ELR (cell line): ENCODE measurements at places on chromosomes 7 and 10.

- DNase-seq: no peak
These were observed 96.1 kb downstream of the TNS3 start for GRCh38 chr7:47485640-47486435.

- no peak for DNase-seq
These were observed 78.7 kb downstream of the ELFN1 start for GRCh38 chr7:1748839-1749173.

GRCh38 chr10:29007748-29008610 is 280.9 kb upstream of the LYZL1 start:
- DNase-seq: no peak

DNA sequence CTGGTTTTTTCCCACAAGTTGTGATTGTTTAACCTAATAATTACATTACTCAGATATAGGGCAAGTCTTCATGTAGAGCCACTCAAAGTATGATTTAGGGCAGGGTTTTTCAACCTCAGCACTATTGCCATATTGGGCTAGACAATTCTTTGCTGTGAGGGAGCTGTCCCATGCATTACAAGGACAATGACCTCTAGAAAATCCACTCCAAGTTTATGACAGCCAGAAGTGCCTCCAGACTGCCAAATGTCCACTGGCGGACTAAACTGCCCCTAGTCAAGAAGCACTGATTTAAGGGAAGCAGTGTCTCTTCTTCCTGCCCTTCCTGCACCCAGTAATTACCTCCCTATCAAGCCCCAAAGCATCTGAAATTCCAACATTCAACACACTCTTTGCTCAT is 54.4 kb downstream of the ZNF800 start:
- DNase-seq: no peak

GRCh38 chr7:20030915-20031362 is 186.2 kb downstream of the MACC1 start:
- DNase-seq: peak; percentile 63

- peak; percentile 36 for DNase-seq
These were observed 35.2 kb downstream of the ST7 start for GRCh38 chr7:116988363-116988989.

DNA sequence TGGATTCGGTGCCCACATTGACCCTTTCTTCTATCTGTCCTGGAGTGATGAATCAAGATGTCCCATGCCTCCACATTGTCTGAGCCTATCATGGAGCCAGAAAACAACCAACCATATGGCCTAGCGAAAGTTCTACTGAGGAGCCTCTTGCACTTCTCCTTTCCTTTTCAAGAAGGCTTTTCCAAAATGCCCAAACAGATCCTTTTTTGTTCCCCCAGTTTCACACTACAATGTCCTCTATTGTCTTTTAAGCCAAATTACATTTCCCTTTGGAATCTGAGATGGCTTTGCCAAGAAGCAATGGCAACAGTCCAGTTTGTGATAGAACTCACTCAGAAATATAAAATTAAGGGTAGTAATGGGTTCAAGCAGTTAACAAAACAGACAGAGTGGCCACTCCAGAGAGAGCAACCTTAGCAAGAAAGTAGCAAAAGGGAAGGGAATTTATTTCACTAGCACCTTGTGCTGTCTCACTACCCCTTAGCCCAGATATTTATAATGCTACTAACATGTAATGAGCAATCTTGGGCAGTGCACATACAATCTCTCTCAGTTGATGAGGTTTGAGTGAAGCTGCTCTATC is 194.6 kb upstream of the PDE1C start:
- no peak for DNase-seq

- DNase-seq: no peak
These were observed 117.6 kb downstream of the SEM1 start for GRCh38 chr7:96591900-96592676.

GRCh38 chr7:89607792-89608191 is 546.5 kb upstream of the STEAP1 start:
- no peak for DNase-seq

GRCh38 chr10:13078912-13079775 is 20.8 kb upstream of the OPTN start:
- no peak for DNase-seq

- no peak for DNase-seq
These were observed 4.5 kb downstream of the STAM start for GRCh38 chr10:17648243-17649035.

GRCh38 chr10:23015021-23015707 is 80.2 kb upstream of the MSRB2 start:
- no peak for DNase-seq

- no peak for DNase-seq
These were observed 59.9 kb downstream of the ALOX5 start for GRCh38 chr10:45433716-45434469.

- peak; percentile 36 for DNase-seq
These were observed 34.6 kb downstream of the MGAM start for GRCh38 chr7:142030294-142030693.

GRCh38 chr10:88041243-88042159 is 178.1 kb downstream of the PTEN start:
- DNase-seq: no peak

GRCh38 chr7:37476428-37476827 is 27.8 kb upstream of the ELMO1 start:
- DNase-seq: no peak

DNA sequence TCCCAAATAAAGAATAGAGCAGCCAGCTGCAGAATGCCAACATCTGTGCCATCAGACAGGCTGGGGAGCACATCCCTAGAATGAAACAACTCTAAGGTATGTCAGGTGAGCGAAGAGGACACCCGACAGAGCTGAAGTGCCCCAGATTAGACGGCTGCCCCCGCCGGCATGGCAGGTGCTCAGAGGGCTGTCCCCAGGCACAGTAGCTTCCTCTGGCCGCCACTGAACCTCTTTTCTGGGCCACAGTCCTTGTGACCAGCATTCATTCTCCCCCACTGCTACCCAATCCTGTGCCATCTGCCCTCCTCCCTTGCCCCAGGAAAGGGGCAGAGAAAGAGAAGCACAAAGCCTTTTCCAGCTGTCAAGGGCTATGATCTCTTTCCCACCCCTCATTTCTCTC is 41.7 kb downstream of the RGS10 start:
- DNase-seq: no peak

GRCh38 chr10:90286941-90287340 is 570.9 kb downstream of the HTR7 start:
- DNase-seq: no peak

GRCh38 chr7:14875941-14876587 is 26.5 kb downstream of the DGKB start:
- no peak for DNase-seq

DNA sequence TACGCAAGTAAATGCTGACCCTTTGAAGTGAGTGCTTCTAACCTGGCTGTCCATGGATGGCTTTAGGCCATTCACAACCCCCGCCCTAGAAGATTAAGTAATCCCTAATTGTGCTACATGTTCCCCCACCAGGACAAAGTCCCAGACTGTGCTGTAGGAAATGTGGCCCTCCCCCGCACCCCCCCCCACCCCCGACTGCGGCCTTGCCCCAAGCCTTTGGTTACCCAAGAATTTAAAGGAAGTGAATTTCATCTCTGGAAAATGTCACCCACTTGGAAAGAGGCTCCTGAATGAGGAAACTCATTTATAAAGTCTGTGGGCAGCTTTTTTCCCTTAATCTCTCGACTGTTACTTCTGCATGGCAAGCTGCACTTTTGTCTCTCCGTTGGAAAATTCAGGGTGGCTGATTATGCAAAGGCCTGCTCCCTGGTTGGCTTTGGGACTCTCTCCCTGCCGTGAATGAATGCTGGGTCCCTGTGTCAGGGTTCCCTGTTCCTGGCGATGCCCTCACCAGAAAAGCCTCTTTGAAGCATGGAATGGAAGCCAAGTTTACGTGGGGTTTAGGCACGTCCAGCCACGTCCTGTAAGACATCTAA is 31.4 kb upstream of the AQP1 start:
- no peak for DNase-seq

DNA sequence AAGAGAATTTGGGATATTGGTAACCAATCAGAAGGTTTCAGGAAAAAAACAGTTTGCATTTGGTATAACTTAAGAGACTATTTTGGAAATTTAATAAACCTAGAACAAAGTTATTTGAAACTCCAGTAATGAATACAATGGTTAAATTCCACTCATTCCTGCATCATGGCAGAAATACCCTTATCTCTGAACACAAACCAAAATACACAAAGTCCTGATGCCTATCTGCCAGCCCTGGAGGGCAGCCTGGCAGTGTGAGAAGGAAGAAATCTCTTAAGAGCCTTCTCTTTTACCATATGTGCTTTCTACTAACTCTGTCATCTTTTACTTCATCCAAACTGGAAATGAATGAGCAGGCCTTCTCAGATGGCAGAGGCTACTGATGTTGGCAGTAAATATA is 147.1 kb upstream of the LYZL1 start:
- peak; percentile 40 for DNase-seq

- DNase-seq: peak; percentile 55
These were observed 35.0 kb downstream of the EVX1 start for GRCh38 chr7:27277628-27278027.

DNA sequence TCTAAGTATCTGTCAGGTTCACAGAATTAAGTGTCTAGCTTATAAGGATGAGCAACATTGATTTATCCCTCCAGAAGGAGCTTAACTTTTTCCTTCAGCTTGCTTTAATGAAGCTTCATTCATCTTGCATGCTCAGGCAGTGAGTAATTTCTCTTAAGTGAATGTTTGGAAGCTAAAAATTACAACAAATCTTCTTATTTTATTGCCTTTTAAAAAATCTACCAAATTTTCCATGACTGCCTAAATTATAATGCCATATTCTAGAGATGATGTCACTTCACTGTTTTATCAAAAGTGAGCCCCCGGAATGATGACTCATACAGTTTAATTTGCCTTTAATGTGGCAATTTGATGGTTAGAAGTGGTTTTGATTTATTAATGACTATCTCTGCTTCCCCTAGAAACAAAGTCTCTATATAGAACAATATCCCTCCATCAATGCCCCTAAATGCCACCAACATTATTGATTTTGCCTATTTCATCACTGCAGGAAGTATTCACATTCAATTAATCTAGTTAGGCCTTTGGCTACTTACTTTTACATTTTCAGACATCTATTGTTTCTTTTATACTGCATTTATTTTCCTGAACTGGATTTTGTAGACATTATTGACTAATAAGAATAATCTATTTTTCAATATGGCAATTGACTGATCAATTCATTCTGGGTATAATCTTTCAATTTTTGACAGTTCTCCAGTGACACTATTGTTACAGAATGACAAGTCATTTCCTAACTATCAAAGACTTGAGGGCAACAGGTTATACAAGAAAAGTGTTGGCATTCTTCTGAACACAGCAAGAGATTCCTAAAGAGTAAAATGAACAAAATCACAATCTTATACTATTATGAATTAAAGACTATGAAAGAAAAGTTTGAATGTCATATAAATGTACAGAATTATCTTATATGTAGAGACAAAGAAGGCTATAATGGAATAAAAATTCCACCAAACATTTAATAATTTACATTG is 139.3 kb upstream of the ODAD2 start:
- peak; percentile 79 for DNase-seq

DNA sequence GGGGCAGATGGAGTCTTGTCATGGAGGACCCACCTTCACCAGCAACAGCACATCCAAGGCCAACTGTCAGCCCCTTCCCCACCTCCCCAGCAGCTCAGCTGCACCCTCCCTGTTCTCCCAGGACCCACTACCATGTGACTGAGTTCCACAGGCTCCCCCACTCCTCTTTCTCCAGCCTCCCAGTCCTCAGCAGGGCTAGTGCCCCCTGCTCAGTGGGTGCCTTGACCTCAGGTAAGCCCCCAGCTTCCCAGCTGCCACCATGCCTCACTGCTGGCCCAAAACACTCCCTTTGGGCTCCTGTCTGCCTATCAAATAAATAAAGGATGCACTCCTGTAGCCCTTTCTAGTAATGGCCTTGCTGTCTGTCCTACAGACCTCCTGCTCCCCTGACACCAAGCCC is 174.4 kb downstream of the SLIT1 start:
- DNase-seq: no peak

- DNase-seq: no peak
These were observed 302.7 kb downstream of the HDAC9 start for GRCh38 chr7:18798088-18798906.

DNA sequence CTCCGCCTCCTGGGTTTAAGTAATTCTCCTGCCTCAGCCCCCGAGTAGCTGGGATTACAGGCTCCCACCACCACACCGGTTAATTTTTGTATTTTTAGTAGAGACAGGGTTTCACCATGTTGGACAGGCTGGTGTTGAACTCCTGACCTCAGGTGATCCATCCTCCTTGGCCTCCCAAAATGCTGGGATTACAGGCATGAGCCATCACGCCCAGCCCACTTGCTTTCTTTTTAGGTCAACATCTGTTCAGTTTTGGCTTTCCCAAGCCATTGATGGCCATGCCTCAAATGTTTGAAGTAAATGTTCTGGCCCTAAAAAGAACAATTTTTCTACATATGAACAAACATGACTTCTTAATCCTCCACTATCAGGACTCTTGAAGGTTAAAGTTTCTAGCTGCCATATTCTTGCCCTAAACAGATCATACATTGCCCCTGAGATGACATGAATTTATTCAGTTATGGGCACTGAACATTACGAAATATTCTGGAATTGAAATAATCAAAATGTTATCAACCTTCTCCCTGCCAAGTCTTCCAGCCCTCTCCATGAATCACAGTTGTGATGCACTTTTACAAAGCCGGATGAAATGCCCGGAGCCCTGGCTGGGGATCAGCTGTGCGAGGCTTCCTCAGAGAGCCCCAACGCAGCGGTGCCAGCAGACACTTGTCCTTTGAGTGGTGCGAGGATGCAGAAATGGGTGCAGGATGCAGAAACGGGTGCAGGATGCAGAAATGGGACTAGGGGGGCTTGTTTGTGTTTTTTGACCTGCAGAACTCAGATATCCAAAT is 2.9 kb downstream of the MRLN start:
- no peak for DNase-seq

DNA sequence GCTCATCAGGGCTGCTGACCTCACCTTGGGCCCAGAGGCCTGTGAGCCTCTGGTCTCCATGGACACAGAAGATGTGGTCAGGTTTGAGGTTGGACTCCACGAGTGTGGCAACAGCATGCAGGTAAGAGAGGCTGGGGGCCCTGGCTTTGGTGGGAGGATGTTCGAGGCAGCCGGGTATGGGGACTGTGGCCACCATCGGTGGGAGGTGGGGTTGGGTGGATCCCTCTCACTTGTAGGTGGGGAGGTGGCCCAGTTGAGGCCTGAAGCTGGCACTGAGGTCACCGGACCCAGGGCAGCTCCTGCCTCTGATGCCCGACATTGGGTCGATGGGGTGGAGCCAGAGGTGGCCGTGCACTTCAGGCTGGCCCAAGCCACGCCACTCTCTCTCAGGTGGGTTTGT is 406 bp downstream of the ZP3 start:
- no peak for DNase-seq

DNA sequence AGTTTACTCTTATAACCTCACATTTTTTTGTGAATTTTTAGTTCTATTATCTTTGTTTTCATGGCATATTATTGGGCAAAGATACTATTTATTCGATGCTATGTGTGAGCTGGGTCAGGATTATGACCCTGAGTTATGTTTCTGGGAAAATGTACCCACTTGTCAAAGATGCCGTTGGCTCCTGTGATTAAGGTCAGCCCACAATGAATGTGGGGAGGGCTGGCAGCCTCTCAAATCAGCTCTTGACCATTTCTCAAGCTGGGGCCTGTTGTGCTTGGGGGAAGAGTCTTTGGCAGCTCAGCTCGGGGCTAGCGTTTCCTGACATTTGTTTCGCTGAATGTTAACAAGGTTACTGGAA is 97.5 kb downstream of the TCF7L2 start:
- DNase-seq: no peak

GRCh38 chr7:106618480-106618879 is 42.5 kb downstream of the CCDC71L start:
- no peak for DNase-seq
